Osteoblast (primary cell): ENCODE measurements at places on chromosomes 2 and 18.

GRCh38 chr2:202051499-202052161, 18.0 kb downstream of the FZD7 start:
- peak; percentile 18 for DNase-seq

DNA sequence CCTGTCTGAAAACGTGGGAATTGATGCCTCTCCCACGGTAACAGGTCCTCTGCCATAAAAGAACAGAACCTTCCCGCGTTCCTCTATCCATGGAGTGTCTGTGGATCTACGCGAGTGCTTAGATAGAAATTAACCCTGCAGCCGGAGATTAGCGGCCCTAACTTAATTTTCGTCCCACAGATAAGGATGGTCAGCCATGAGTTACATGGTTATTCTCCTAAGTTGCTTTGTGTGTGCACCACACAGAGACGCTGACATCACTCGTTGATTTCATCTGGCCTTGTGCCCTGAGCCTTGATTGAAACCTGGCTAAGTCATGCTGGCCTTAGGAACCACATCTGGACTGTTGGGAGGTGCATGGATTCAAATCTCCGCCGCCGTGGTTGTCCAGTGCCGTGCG, 132.1 kb downstream of the GBX2 start:
- DNase-seq, result no peak

GRCh38 chr2:126828491-126828890, 70.2 kb upstream of the TEX51 start:
- no peak for DNase-seq

DNA sequence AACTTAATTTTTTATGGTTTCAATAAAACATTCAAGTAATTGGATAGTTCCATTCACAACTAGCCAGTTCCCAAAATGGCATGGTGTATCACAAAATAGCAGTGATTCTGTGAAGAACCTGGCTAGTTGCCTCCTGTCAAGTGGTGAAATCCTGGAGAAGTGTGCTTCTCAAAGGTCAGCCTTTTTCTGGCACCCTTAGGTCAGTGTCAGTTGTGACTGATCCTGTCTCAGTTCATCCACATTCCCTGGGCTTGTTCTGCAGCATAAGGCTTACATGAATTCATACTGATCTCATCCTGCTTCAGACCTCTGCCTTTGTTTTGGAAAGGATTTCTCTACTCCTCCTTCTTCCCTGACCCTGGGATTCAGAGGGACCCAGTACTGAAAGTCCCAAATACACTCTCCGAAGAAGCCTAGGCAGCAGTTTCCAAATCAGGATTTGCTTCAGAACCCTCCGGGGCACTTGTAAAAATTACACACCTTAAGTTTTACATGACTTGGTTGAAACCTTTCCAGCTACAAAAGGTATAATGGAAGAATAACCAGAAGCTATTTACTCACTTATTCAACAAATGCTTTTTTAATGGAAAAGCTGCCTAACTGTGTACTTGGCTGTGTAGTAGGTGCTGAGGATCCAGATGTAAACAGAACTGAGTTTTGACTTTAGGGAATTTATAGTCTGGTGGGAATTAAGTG, 11.0 kb downstream of the MAP3K20 start:
- no peak for DNase-seq

DNA sequence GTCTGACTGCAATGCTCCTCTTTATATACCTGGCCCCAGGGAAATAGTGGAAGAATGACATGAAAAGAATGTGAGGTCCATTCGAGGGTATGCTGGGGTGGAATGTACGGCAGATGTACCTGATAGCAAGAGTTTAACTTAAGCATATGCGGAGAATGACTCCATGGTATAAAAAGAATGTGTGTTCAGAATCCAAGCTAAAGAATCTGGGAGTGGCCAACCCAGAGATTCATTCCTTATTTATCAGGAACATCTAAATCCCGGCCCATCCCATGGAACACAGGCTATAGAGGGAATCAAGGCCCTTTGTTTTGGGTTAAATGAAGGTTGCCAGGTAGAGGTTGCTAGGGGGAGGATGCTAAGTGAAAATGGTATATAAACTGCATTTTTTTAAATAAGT, 150.0 kb downstream of the ZNF385B start:
- no peak for DNase-seq

GRCh38 chr18:72409903-72410302, 134.2 kb downstream of the CBLN2 start:
- DNase-seq, result peak; percentile 29

GRCh38 chr2:9895669-9896590, 52.7 kb downstream of the TAF1B start:
- DNase-seq, result no peak

GRCh38 chr18:66048406-66048805, 297.6 kb downstream of the CDH7 start:
- DNase-seq, result no peak

- DNase-seq, result no peak
Measured at GRCh38 chr2:17853799-17854198, 24.7 kb upstream of the KCNS3 start.

DNA sequence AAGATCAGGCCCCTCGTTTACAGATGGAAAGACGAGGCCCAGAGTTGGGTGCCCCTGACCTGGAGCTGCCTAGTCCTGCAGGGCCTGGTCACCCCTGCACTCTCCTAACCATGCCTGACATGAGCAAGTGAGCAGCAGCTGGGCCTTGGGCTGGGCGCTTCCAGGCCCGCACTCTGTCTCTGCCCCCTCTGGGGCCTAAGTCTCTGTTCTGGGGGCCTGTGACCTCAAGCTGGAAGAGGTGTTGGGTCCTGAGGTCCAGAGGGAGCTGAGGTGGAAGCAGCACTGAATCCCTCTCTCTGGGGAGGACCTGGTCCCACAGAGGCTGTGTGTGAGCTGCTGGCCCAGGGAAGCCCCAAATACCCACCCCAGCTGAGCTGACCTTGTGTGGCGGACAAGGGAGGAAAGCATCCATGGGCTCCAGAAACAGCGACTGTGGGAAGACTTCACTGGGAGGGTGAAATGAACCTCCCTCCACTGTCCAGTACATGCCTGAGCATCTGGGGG, 46.1 kb upstream of the GPC1 start:
- peak; percentile 71 for DNase-seq

- no peak for DNase-seq
Measured at GRCh38 chr2:228699888-228700287, 518.4 kb upstream of the SPHKAP start.

GRCh38 chr18:11160313-11160712, 10.9 kb upstream of the PIEZO2 start:
- DNase-seq, result no peak

DNA sequence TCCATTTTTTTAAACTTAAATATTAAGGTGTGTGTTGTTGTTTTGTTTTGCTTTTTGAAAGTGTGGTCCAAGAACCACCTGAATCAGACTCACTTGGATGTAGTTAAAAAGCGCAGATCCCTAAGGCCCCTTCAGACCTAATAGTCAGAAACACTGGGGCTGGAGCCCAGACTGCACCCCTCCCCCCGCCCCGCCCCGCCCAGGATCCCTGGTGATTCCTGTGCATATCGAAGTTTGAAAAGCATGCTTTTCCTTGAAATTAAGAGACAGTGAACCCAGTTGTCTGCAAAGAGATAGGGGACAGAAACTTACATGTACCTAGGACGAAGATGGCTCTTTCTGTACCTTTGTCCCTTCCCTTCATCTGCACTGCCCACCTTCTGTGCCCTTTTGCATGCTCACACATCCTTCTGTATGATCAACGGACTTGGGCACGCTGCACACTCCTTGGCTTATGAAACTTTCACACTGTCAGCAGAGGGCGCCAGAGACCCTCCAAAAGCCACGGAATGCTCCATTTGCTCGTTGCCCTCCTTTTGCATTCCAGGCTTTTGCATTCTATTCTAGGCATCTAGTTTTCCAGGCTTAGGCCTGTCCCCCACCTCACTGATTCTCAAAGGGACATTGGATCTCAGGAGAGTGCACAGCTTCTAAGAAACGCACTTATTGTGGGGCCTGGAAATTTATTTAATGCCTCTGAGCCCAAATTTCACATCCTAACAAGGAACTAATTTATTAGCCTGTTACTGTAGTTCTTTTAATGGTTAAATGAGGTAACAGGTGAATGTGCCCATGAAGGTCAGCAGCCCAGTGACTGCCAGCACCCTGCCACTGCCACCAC, 32.8 kb upstream of the SLC14A1 start:
- DNase-seq, result peak; percentile 82

GRCh38 chr2:54107903-54108615, 7.4 kb upstream of the ACYP2 start:
- DNase-seq, result no peak

- no peak for DNase-seq
Measured at GRCh38 chr2:62248226-62248625, 52.3 kb downstream of the B3GNT2 start.

- no peak for DNase-seq
Measured at GRCh38 chr2:2326068-2327040, 4.7 kb downstream of the MYT1L start.
